ENCODE measurements at places on chromosomes 5 and 9. TPM values are rescaled to one million over a fixed set of nuclear protein-coding genes. Genes with fewer than 3 reads are reported as not detected.

XPA gene
- 26.7 TPM for total RNA-seq

SLU7 gene
- 71.6 TPM for total RNA-seq

PCDHGA5 gene
- 10.6 TPM for total RNA-seq

HAND1 gene
- total RNA-seq: not detected

C9orf153 gene
- total RNA-seq: 1.2 TPM

ANKRD18A gene
- total RNA-seq: 4.6 TPM

LHX3 gene
- total RNA-seq: 18.5 TPM

SGTB gene
- 21.2 TPM for total RNA-seq

PCDHGA7 gene
- 11.2 TPM for total RNA-seq

PTPN3 gene
- total RNA-seq: 5.6 TPM

EFNA5 gene
- total RNA-seq: 32.2 TPM

PRRT1B gene
- total RNA-seq: not detected
